Urinary bladder (tissue), 4 donors: ENCODE measurements at places on chromosomes 5 and 9. TPM values are rescaled to one million over a fixed set of nuclear protein-coding genes. Genes with fewer than 3 reads are reported as not detected.
A peak's percentile ranks its signal among the peaks of the same experiment; 100 is the strongest.

- peak; percentile 59 for DNase-seq
Observed at GRCh38 chr5:51380603-51381207, 2.5 kb upstream of the ISL1 start.

- DNase-seq: no peak
Observed at GRCh38 chr9:127860260-127860659, 5.8 kb upstream of the ENG start.

DNA sequence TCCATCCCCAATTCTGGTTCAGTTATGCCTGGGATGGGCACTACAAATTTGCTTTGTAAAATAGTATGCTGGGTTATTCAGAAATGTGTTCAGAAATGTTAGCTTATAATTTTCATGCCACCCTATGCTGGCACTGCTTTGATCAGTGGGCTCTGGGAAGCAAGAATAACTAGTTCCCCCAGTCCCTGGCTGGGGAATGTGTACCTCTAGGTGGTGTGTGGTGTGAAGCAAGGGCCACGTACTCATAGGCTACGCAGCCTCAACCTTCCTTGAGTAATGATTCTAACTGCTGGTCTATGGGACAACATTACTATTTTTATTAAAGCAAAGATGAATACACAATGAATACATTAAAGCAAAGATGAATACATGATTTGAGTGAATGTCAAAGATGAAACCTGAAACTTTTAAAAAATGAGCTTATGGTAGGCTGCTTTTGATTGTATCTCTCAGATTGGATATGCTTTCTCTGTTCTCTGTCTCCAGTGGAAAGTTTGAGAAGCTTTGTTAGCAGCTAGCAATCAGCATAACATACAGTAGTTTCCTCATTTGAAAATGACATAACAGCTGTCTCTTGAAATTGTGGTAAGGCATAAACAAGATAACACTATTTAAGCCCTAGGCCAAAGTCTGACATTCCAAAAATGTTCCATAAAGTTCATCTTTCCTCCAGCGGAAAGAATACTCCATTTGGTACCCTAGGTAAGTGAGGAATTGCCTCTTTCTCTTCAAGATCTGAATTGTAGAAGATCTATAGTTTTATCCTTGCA, 174.7 kb upstream of the NFIB start:
- DNase-seq: no peak

- DNase-seq: no peak
Observed at GRCh38 chr5:646396-647201, 34.5 kb downstream of the CEP72 start.

DNA sequence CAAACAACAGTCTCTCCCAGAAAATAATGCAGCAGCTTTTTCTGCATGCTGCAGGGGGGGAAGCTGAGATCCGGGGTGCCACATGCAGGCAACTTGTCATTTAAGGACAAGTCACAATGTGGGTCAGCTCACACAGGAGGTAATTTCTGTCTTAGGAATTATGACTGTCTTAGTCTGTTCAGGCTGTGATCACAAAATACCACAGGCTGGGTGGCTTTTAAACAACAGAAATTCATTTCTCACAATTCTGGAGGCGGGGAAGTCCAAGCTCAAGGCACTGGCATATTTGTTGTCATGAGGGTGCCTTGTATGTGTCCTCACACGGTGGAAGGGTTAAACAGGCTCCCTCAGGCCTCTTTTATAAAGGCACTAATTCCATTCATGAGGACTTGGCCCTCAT, 127.7 kb downstream of the DIRAS2 start:
- no peak for DNase-seq

- no peak for DNase-seq
Observed at GRCh38 chr9:7284517-7284916, 515.1 kb downstream of the DMAC1 start.

DNA sequence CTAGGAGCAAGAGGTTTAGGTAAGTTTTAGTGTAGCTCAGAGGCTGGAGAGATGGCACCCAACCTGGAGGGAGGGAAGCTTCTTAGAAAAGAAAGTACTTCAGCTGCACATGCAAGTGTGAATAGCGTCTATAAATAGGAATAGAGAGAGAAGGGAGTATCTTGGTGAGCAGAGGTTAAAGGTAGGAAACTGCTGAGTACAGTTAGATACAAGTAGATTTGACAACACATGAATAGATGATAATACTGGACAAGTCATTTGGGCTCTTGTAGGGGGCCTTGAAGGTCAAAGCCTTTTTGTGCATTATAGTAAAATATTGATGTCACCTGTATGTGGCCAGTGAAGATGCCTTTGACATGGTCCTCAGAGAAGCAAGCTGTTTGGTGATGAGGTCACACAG, 34.2 kb downstream of the ANP32B start:
- no peak for DNase-seq

- no peak for DNase-seq
Observed at GRCh38 chr9:88258601-88259000, 120.3 kb upstream of the SPATA31C2 start.

- no peak for DNase-seq
Observed at GRCh38 chr5:59685793-59686192, 207.7 kb downstream of the PDE4D start.

DNA sequence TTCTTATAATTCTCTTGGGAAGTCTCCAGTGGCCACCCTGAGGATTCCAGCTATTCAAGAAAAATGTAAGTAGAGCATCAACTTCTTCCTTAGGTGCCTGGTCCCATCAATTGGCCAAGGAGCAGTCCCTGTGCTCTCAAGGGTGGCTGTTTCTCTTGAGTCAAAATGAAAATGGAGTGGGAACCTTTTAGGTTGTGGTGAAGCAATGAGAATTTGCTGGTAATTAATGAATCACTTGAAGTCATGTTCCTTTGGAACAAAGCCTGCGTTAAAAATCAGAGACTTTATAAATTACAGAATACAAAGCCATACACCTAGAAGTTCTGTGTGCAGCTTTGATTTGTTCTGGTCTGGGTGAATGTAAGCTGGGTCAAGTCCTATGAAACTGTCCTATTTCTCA, 48.9 kb downstream of the IL31RA start:
- no peak for DNase-seq

DNA sequence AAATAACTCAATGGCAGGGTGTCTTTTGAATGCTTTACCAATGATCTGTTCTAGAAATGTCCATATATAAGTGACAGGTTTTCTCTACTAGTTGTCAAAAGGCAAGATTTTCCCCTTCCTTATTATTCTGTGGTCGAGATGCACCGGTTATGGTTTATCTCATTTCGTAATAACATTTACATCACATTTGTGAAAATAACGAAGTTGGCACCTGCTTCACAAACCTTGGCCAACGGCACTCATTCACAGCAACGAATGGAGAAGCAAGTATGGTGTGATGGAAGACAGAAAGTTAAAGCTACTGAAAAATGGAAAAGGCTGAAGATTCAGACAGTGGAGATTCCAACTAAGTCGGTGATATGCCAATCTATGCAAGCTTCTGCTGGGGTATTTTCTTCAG, 235.8 kb downstream of the KCTD16 start:
- DNase-seq: no peak

GRCh38 chr5:65078331-65078730, 309.6 kb downstream of the CWC27 start:
- DNase-seq: no peak

DNA sequence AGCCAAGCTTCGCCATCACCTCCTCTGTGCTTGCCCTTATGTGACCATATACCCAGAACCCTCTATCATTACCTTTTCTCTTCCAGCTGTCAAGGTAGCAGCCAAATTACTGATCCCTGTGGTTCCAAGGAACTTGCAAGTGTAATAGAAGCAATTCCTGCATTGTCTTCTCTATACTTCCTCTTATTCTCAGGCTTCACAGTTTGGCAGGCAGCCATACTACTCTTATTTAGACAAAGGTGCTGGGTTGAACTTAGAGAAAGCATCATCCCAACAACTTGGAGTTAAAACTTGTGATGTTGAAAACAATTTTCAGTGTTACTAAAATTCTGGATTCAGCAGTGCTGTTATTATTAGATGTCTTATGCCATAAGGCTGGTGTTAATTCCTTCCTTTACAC, 93.2 kb downstream of the NLN start:
- DNase-seq: no peak

GRCh38 chr5:111530298-111530740, 18.0 kb upstream of the STARD4 start:
- DNase-seq: no peak

- no peak for DNase-seq
Observed at GRCh38 chr9:15475923-15476536, 34.7 kb downstream of the PSIP1 start.

DNA sequence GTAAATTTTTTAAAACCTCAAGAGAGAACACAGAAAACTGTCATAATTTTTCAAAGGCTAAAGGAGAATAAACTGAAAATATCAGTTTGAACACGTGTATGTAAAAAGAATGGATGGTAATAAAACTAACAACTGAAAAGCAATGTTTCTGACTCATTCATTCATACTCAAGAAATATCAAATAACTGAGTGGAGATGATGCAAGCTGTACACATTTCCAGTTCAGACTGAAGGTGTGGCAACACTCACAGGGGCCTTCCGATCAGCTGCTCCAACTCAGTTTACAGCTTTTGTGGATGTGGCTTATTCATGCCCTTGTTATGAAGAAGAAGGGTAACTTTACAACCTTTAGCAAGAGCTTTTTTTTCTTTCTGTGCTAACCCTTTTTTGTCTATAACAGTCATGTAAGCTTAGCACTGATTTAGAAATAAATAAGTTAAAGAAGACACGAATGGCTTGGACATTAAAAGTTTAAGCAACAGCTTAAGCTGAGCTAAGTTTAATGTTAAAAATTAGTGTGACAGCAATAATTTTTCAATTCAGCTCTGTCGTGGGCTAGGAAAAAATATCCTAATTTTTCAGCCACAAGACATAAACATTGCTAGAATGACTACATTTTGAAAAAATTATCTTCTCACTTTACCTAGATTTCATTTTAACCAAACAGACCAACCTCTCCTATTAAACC, 453.5 kb downstream of the RAB3C start:
- DNase-seq: no peak

DNA sequence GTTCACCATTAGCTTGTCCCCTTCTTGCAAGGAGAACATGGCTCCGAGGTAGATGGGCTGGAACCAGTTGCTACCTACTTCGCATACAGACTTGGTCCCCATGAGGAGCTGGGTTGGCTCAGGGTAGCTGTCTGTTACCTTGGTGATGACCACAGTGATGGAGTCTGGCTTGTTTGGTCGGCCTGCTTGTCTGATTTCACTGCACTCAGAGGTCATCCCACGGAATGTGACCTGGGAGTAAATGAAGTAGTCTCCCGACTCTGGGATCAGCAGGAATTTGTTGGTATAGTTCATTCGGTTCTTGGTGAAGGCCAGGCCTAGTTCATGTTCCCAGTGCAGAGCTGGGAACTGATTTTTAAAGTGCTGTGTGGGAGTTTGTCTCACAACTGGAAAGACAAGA, 15.3 kb downstream of the TNFSF15 start:
- no peak for DNase-seq

GRCh38 chr9:119961774-119962424, 592.7 kb upstream of the BRINP1 start:
- DNase-seq: no peak

GRCh38 chr5:59190746-59191145, 607.9 kb downstream of the RAB3C start:
- no peak for DNase-seq

- peak; percentile 75 for DNase-seq
Observed at GRCh38 chr9:116687074-116687753, at the start of gene TRIM32. TSS of gene TRIM32 (plus strand) at chr9:116687305. CDS start at chr9:116697743, 10,438 bp downstream.

- DNase-seq: no peak
Observed at GRCh38 chr5:135230251-135230925, 168.6 kb downstream of the MACROH2A1 start.

- DNase-seq: no peak
Observed at GRCh38 chr9:82490019-82490499, 501.5 kb downstream of the SPATA31D1 start.

DNA sequence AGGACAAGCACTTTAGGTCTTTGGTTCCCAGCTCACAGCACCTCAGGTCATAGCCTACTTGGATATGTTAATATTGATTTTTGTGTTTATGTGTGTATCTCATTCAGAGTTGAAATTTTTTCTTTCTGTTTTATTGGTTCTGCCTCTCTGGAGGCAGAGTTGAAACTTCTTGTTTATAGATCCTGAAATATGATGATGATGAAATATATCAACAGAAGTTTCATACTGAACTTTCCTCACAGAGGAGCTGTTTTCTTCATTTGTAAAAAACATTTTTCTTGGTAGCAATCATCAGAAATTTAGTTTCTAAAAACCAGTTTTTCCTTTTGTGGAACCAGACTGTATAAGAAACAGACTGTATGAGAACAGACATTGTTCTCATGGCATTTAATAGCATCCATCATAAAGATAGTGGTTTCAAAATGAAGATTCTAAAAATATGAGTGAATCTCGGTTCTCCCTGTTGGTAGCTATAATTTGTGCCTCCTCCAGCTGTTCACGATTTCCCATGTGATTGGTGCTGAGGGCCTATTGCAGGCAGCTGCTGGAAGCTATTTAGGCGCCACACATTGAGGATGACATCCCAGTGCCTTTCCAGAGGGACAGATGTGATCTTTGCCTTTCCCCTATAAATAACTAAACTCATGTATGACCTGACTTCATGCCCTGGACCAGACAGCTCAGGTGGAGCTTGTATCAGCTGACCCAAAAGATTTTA, 39.5 kb upstream of the CFAP157 start:
- no peak for DNase-seq

DNA sequence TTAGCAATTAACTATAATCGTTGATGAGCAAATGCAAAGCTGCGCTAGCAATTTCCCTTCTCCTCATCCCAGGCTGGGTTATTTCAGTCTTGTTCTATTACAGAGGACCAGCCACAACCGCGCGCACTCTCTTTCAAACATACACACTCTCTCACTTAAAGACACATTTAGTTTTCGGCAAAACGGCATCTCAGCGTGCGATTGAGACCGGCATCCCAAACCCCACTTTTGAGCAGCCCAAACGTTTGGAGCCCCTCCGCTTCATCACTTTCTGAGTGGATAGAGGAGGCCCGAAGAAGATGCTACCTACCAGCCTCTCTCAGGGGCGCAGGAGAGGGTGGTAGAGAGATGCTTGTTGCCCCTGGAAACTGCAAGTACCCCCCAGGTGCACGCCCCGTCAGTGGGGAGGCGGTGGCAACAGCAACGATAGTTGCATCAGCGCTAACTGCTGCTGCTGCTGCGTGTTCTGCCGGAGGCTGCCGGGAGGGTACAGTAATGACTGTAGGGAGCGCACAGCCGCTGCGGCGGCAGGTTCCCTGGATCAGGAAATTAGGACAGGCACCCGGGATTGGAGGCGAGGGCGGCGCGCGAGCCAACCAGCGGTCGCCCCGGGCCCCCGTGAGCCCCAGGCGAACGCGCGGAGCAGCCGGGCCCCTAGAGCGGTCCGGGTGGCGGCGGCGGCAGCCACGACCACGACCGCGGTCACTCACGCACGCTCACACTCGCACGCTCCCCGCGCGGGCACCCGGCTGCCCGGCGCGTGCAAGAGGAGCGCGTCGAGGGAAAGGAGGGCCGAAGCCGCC, 467 bp upstream of the VLDLR start:
- DNase-seq: peak; percentile 29

The PCA3 gene
- polyA plus RNA-seq: 6.1 TPM

The ADAMTSL2 gene
- 8.9 TPM for polyA plus RNA-seq

The POLE3 gene
- polyA plus RNA-seq: 50.4 TPM

The IFNA2 gene
- not detected for polyA plus RNA-seq

The N4BP3 gene
- 2.4 TPM for polyA plus RNA-seq

The IFNK gene
- polyA plus RNA-seq: not detected

The PCDHB8 gene
- 1.0 TPM for polyA plus RNA-seq

The PCDHB16 gene
- 2.4 TPM for polyA plus RNA-seq

The CDC20B gene
- polyA plus RNA-seq: not detected

The LCN9 gene
- not detected for polyA plus RNA-seq
